ENCODE measurements at places on chromosomes 4 and X.

GRCh38 chr4:114225436-114225835 is 246.0 kb upstream of the ARSJ start:
- no peak for DNase-seq

DNA sequence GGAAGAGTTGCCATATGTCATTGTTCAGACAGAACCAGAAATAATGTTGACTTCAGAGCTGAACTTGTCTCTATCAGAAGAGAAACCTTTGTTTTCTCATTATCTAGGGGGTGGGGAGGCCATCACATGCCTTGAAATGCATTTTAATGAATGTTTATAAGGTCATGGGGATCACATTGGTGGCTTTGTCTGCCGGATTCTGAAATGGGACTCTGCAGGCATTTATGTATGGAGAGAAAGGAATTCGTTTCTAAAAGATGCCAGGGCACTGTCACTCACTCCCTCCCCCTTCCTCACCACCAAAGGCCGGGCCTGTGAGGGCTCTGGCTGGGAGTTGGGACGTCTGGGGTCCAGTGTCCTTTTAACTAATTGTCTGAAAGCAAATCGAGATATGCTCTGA is 102.2 kb downstream of the MAMLD1 start:
- DNase-seq: no peak

DNA sequence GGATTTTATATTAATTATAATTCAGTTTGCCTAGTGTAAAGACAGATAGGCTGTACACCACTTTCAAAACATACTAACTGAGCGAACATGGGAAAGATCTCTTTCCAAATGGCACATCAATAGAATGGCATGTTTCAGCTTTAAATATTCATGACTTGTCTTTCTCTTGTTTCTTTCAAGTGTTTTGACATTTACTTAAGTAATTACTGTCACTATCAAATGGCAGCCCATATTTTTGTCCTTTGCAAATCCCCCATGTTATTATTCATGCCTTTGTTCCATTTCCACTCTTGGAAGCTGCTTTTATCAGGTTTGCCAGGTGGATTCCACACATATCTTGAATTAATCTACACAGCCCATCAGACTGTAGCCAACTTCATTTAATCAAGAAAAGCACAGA is 89.2 kb upstream of the GLRA2 start:
- DNase-seq: no peak

- no peak for DNase-seq
Observed at GRCh38 chr4:151983854-151984253, 223.0 kb upstream of the GATB start.

GRCh38 chr4:180225977-180226376 is 2017.2 kb upstream of the TENM3 start:
- no peak for DNase-seq

- DNase-seq: no peak
Observed at GRCh38 chr4:44660396-44660795, 9.0 kb upstream of the YIPF7 start.

GRCh38 chr4:105765690-105766407 is 57.3 kb downstream of the GSTCD start:
- no peak for DNase-seq

GRCh38 chr4:31045724-31046318 is 325.7 kb downstream of the PCDH7 start:
- no peak for DNase-seq

- DNase-seq: no peak
Observed at GRCh38 chrX:105533951-105534350, 288.4 kb upstream of the NRK start.

- DNase-seq: no peak
Observed at GRCh38 chr4:180557348-180557747, 1685.9 kb upstream of the TENM3 start.

DNA sequence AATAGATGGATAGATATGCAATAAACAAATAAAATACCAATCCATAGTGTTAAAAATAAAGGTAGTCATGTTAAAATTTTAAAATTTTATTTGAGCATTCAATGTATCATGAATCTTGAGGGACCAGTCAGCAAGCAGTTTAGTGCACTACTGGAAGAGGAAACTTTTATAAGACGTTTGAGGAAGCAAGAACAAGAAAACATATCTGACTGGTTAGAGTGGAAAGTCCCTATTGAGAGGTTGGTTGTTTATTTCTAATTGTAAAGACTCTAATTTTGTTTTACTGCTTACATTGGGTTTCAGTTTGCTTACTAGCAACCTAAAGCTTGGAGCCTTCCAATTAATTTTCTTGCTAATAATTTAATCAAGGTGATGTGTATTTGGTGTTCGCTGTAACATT is 786.2 kb downstream of the RAB28 start:
- no peak for DNase-seq

GRCh38 chr4:81319657-81320056 is 104.6 kb upstream of the PRKG2 start:
- DNase-seq: no peak

DNA sequence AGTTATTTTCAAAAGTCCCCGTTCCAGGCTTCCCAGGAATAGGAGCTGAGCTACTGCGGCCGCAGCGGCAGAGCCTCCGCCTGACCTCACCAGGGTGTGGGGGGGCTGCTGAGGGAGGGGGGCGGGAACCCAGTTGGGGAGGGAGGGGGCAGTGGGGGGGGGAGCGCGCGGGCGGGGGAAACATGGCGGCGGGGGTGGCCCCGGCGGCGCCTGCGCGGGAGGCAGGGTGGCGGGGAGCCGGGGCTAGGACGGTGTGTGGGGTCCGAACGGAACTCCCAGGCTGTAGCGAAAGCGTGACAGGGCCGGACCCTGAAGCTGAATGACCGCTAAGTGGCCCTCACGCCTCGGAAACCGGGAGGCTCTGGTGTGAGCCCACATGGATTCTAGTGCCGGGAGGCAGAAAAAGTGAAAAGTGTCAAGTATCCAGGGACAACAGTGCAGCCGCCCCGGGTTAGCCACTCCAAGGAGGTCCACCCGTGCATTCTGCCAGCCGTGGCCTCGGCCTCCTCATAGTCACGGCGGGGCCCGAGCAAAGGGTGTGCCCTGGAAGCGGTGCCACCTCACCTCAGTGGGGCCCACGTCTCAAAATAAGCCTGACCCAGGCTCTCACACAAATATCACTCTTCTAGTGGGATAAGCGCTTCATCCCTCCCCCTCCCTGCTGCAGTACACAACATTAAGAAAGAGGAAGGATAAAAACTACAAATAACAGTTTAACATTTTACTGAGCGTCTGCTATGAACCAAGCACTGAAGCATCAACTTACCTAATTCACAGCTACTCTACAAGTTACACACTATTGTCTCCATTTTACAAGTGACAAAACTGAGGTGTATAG is at the start of gene KLHL13:
Gene KLHL13, minus strand, starts transcription at position 98 of the 838 bp plus-strand sequence. CDS start 88,337 bp downstream, outside the sequence.
- no peak for DNase-seq

- no peak for DNase-seq
Observed at GRCh38 chrX:45472968-45473367, 272.3 kb upstream of the DIPK2B start.

DNA sequence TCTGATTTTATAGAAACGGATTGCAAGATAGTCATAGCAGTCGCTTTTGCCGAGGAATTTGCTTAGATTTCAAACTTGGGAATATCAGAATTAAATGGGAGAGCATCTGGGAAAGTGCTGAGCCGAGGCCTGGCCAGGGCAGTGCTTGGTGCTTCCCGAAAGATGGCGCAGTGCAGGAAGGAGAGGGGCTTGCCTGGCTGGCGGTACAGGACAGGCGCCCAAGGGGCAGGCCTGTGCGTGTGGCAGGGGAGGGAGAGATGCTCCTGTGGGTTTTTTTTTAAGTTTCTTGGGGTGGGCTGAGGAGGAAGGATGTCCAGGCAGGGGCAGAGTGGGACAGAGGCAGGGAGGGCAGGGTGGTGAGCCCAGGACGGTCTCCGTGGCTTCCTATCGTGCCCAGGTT is 241.1 kb downstream of the AFAP1 start:
- no peak for DNase-seq

DNA sequence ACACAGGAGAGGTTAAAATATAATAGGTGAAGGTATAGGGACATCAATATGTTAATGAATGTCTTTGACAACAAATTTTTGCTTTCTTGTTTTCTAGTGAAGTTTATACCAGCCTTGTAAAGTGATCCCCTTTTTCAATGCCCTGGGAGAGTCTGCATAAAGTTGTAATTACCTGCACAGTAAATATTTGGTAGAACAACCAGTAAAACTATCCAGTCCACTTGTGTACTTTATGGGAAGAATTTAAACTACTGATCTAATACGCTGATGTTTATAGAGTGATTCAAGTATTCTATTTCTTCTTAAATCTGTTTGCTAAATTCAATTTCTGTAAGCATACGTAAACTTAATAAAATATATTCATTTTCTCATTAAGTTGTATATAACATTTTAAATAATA is 103.3 kb downstream of the GPM6A start:
- no peak for DNase-seq

- DNase-seq: no peak
Observed at GRCh38 chr4:75306506-75306905, 207.7 kb downstream of the RCHY1 start.

DNA sequence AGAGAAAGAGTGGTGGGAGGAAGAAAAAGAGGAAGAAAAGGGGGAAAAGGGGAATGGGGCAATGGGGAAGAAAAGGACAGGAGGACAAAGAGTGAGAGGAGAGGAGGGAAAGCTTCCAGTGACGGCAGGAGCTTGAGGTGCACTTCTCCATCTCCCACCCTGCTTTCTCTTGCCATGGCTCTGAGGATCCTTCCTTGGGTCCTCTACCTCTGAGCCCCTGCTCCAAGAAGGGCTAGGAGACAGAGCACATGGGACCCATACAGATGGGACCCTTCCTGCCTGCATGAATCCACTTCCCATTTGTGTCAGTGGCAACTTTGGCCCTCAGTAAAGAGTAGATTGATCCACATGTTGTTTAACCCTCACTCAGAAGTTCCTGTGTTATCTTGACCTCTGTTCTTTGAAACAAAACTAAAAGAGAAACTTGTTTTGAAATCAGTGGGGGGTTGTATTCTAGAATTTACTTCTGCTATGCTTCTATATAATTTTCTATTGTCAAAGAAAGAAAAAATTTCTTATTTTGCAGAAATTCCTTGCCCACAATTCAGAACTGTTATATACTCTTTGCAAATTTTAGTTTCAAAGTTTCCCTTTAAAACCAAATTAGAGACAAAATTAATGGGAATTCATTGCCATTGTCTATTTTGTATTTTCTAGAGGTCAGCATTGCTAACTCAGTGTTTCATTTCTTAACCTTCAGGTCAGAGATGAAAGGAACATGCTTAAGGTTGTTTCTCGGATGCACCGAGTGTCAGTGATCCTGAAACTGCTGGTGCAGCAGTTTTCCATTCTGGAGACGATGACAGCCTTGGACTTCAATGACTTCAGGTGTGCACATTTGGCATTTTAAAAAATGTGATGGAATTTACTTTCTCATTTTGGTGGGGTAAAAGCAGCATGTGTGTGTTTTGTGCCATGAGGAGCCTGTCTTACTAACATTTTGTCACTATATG is 5.0 kb downstream of the TDO2 start:
- no peak for DNase-seq

- no peak for DNase-seq
Observed at GRCh38 chr4:161189286-161190134, 974.3 kb downstream of the FSTL5 start.

DNA sequence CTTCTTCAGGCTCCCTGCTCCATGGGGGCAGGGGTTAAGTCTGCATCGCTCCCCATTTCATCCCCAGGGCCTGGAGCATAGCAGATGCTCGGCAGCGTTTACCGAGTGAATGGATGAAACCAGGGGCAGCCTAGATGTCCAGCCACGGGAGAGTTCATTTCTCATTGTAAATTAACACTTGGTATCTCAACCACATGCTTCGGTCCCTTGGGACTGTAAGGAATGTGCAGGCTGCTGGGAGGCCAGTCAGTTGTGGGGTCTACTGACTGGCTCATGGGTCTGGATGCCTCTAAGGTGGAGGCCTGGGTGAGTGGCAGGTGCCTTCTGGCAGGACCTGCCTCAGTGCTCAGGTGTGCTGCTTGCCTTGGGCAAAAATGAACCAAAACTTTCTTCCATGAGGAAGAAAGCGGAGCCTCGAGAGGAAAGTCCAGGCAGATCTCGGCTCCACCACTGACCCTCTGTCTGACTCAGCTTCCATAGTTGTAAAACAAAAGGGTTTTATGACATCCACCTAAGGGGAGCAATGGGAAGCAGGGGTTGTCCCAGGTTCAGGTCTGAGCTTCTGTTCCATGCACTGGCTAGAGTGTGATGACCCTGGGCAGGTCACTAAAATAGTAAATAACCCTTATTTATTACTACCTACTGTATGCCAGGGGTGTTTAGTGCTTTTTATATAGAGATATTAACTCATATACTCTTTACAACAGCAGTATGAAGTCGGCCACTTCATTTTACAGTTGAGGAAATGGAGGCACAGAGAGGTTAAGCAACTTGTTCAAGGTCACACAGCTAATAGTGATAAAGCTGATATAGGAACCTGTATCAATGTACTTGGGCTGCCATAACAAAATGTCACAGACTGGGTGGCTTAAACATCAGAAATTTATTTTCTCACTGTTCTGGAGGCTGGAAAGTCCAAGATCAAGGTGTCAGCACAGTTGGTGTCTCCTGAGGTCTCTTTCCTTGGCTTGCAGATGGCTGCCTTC is 144.3 kb upstream of the STX18 start:
- DNase-seq: no peak

DNA sequence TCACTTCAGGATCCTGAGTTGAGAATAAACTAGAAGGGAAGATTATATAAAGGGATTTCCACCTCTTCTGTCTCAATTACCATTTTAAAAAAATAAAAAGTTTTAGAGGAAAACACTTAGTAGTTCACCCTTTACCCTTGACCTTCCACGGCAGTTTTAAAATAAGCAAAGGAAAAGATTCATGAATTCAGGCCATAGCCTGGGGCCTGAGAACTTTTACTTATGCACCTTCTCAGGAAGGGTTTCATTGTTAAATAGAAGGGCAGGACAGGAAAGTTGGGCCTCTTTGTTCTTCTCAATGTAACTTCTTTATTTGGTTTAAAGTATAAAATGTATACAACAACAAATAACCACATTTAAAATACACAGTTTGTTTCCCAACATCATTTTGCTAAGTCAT is 54.9 kb downstream of the PKD2 start:
- no peak for DNase-seq

DNA sequence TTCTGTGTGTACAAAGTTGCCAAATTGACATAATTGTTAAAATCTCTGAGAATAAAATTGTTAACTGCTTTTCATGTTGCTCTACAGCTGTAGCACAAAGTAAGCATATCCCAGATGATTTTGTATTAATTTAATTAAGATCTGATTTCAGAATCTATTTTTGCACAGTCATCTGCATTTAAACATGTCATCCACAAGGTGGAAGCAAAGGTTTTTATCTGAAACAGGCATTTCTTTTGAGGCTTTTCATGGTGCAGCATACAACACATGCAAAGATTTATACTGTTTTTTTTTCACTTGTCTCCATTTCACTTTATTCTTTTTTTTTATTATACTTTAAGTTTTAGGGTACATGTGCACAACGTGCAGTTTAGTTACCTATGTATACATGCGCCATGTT is 51.2 kb downstream of the GC start:
- no peak for DNase-seq

- no peak for DNase-seq
Observed at GRCh38 chr4:2938906-2939305, 24.3 kb downstream of the NOP14 start.

- no peak for DNase-seq
Observed at GRCh38 chrX:38927592-38927991, 126.3 kb downstream of the MID1IP1 start.

- DNase-seq: no peak
Observed at GRCh38 chr4:161247831-161248230, 916.0 kb downstream of the FSTL5 start.

- no peak for DNase-seq
Observed at GRCh38 chrX:12309744-12310076, 171.4 kb downstream of the FRMPD4 start.

- DNase-seq: no peak
Observed at GRCh38 chr4:158767451-158767850, 1.4 kb upstream of the FNIP2 start.

All from stimulated activated CD8-positive, alpha-beta memory T cell treated with anti-CD3 and anti-CD28 coated beads, Interleukin-7, amount 100 ng/mL, for 1 hour (primary cell).